Activated T-helper 2 cell treated with anti-CD3 and anti-CD28 coated beads, Interferon-gamma antibody, Interleukin-2, Interleukin-4, amounts not matched to agents 10 μg/mL and 5 μg/mL and 100 μg/mL, durations not matched to agents 14 hours and 24 hours and 36 hours (primary cell): ENCODE measurements at places on chromosomes 3 and 15.

- DNase-seq = no peak
Measured at GRCh38 chr3:42214064-42214463, 51.9 kb downstream of the CCK start.

GRCh38 chr3:112585782-112586181 is 23.9 kb downstream of the SLC35A5 start:
- DNase-seq = no peak

DNA sequence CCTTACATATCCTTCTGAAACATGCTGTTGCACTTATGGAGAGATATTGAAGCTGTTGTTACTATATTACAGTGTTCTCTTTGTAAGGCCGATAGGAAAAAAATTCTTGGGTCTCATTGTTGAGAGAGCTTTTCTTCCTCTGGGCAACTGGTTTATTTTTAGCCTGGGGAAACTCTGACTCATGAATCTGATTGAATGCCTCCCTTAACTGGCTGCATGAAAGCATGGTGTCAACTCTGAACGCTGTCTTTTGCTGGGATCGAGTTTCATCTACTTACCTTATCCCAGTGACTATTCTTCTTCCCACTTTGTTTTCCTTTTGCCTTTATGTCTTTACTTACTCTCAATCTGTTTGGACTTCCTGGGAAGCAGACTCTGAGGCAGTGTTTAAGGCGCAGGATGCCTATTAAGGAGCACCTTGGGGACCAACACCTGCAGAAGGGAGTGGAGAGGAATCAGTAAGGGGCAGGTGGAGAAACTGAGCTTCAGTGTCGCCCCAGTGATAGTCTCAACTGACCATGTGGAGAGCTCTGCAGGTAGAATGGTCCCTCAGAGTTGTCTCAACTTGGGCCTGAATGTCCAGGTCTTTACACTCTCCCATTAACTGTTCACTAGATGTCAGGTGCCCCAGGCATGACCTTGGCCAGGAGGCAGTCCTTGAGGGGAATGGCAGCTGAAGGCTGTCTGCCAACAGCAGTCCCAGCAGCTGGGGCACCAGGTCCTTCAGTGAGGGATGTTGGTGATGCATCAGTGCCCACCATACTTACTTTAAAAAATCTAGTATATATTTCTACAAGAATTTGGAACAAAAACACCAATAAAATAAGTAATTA is 88.9 kb upstream of the CCNL1 start:
- no peak for DNase-seq

DNA sequence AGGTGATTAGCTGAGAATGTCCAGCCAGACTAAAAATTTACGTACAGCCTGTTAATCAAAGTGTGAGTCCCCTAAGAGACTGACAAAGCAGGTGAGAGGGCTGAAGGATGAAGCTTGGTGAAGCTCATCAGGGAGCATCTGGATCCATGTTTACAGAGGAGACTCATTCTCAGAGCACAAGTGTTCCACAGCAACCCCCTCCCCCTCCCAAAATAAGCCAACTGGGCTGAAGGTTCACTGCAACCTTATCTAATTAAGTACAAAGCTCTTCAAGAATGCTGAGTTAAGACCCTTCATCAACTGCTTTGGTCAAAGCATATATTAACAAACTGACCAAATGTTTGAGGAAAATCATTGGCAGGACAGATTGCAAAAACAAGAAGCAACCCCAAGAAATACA is 262.6 kb upstream of the ZNF385D start:
- DNase-seq = no peak

DNA sequence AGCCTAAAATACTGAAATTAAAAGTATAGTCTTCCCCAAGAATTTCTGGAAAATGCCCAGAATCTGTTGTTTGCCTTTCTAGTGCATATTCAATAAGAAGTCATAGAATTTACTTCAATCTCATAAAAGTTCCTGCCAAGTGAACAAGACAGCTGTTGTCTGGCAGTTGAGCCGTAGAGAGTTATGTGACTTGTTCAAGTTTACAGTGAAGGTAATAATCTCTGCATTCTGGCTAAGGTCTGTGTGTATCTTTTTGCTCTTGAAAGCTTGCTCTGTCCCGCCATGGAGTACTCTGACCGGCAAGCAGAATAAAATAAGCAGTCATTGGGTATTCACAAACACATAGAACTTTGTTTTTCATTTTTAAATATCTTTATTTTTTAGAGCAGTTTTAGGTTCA is 77.8 kb downstream of the GHSR start:
- DNase-seq = no peak
